Activated CD4-positive, CD25-positive, alpha-beta regulatory T cell treated with anti-CD3 and anti-CD28 coated beads, Interleukin-2, amount 50 U/mL, for 72 hours (primary cell): ENCODE measurements at places on chromosomes 5 and 9.

DNA sequence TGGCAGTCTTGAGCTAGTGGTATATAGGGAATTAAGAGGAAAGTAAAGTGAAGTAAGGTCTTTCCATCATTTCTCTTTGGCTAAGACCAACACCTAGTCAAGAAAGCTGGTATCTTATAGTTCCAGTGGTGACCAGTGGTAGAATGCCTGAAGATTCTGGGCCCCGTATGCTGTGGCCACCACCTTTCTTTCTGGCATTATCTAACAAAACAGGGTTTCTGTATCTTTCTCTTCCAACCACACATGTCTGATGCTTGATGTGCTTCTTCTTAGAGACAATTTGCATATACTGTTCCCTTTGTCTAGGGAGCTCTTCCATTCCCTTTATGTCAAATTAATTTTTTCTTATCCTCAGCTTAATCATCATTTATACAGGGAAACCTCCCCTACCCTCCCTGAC, 109.9 kb upstream of the SSBP2 start:
- no peak for DNase-seq

DNA sequence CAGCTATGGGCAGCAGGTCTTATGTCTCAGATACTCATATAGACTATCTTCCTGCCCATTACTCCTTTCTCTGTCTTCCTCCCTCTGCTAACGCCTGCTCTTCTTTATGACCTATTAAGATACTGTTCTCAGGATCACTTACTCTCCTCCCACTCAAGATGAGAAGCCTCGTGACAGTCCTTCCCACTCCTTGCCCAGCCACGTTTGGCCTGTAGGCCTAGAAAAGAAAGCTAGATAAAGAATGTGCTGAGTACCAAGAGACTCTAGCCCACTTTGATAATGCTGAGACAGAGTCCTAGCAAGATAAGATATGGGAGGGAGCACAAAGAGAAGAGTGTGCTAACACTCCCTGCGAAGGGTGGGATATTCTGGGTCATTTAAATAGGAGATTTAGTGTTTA, 6.8 kb upstream of the DENND4C start:
- no peak for DNase-seq

DNA sequence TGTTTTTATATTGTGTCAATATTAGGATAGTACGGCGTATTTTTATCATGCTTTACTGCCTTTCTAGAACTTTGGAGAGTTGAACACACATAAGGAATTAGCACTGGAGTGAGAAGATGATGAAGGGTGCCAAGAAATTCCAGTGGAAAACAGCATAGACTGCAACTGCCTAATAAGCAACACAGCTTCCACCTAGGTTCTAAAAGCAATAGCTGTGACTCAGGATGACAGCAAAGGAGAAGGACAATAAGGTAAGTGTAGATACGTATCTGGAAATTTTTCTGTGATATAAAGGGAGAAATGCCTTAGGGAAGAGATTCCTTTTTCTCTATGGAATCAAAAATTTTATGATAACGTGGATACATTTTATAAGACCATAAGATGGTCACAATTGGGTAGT, 7.4 kb downstream of the PTPRD start:
- DNase-seq: no peak

GRCh38 chr5:42877431-42877830, 65.7 kb upstream of the SELENOP start:
- DNase-seq: no peak

DNA sequence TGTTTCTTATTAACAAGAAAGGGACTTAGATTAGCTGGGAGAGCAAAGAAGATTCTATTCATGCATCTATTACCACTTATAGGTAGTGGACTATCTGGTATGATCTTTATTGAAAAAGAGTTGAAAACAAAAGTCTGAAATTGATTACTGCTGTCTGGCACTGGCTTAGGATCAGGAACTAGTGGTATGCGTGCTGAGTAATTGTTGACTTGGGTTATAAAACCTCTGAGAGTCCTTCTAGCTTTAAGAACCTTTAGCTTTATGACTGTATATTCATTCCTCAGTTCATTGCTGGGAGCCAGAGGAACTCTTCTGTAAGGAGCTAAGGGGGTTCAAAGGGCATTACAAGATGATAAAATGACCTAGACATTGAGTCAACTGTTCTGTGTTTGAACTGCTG, 7.6 kb downstream of the SLC1A1 start:
- DNase-seq: no peak

GRCh38 chr5:151002250-151002649, 18.1 kb upstream of the GPX3 start:
- DNase-seq: no peak

GRCh38 chr5:1346627-1347440, 1.9 kb upstream of the CLPTM1L start:
- DNase-seq: no peak

GRCh38 chr5:89343666-89344065, 460.7 kb upstream of the MEF2C start:
- no peak for DNase-seq

- DNase-seq: no peak
Measured at GRCh38 chr9:3526997-3527940, 1.5 kb upstream of the RFX3 start.

DNA sequence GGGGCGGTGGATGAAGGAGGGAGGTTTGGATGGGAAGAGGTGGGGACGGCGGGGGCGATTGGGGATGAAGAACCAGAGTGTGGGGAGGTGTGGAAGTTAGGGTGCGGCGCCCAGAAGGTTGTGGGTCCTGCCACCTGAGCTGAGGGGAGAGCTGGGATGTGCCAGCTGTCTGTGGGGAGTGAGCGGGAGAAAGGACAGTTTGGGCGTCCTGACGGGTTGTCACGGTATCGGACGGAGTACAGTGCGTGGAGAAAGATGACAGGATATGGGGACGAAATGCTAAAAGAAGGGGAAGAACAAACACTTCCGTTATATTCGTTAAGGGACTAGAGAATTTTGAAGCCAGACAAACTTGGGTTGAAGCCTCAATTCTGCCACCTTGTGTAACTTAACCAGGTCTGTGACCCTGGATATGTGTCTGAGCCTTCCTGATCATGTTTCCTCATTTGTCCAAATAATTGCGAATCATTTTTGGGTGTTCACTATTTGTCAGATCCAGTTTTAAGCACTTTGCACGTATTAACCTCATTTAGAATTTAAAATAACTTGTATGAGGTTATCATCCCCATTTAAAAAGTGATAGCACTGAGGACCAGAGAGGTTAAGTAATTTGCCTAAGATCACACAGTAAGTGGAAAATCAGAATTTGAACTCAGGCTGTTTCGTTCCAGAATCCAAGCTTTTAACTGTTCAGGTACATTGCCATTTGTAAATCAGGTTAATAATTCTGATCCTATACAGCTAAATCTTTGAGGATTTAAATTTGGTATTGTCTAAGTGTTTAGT, 689 bp downstream of the CNTRL start:
- no peak for DNase-seq

DNA sequence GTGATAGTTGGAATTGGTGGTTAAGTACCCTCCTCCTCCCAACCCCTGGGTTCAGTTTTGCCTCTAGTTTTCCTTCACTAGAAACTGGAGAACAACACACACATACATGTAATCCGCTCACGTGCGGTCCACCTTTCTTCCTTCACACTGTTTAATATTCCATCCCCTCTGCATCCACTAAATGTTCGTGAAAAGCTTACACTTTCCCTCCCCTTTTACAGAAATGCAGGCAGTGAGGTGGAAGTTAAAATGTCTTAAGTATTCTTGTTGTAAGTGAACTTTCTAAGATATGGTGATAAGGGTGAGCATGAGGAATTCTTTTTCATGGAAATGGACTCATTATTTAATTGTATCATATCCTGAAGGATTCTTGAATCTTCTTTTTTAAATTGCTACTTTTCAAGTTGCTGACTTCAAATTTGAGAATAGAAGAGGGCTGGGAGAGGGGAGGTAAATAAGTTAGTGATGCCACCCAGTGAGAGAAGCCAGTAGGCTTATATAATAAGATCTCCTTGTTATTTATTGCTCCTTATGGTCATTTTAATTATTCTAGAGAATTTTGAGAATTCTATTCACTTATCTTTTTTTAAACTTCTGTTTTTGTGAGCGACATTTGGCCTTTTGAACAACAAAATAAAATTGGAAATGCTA, 90.2 kb downstream of the TLE4 start:
- no peak for DNase-seq

GRCh38 chr5:35302544-35302943, 72.3 kb upstream of the PRLR start:
- no peak for DNase-seq

- no peak for DNase-seq
Measured at GRCh38 chr5:109170629-109171350, 239.0 kb downstream of the PJA2 start.

DNA sequence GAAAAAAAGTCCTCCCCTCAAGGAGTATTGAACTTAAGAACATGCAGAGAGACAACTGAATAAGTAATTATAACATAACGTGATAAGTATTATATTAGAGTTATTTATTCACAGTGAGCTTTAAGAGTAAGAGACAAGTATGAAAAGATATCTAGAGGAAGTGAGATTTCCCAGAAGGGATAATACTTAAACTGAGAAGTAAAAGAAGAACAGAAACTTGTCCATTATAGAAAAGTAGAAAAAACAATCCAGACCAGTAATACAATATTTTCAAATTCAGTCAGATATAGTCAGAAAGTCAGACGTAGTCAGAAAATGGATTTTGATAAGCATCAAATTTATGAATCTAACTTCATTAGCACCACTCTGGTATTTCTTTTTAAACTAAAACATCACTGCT, 613.0 kb upstream of the CCNG1 start:
- DNase-seq: no peak

GRCh38 chr5:135161221-135161620, 127.2 kb upstream of the PITX1 start:
- no peak for DNase-seq

DNA sequence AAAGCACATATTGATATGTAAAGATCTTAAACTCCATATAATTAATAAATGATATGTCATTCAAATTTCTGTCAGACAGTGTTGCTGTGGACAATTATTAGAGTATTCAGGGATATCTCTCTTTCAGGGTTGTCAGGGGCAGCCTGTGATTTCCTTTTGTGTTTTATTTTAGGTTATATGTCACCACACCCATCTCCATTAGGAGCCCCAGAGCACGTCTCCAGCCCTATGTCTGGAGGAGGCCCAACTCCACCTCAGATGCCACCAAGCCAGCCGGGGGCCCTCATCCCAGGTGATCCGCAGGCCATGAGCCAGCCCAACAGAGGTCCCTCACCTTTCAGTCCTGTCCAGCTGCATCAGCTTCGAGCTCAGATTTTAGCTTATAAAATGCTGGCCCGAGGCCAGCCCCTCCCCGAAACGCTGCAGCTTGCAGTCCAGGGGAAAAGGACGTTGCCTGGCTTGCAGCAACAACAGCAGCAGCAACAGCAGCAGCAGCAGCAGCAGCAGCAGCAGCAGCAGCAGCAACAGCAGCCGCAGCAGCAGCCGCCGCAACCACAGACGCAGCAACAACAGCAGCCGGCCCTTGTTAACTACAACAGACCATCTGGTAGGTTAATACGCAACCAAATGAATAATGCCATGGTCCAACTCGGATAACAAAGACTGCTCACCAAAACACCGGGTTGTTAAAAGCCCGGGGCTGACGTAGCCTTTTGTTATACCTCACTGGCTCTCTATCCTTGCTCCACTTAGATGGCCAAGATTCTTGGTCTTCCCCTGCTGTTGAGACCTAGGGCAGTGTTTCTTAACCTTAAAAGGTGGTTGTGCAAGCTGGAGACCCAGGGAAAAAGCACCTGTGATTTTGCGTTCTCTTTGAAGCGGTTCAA, 24.4 kb downstream of the SMARCA2 start:
- no peak for DNase-seq

- DNase-seq: no peak
Measured at GRCh38 chr5:142758062-142758795, 11.9 kb upstream of the ARHGAP26 start.

DNA sequence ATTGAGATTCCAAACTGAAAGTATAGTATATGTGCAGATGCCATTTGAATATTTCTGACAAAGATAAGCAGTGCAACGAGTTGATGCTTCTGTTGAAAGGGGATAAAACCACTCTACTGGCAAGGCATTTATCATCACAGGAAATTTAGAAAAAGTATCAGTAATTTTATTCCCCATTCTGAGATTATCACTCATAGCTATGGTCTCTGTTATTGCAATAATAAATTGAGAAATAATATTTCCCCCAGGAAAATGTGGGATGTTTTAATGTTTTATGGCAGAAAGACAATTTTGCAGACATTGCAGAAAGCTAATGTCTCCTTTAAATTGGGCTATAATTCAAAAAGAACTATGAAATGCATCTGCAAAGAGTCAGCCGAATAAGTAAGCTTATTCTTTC, 1612.7 kb upstream of the ACO1 start:
- no peak for DNase-seq

DNA sequence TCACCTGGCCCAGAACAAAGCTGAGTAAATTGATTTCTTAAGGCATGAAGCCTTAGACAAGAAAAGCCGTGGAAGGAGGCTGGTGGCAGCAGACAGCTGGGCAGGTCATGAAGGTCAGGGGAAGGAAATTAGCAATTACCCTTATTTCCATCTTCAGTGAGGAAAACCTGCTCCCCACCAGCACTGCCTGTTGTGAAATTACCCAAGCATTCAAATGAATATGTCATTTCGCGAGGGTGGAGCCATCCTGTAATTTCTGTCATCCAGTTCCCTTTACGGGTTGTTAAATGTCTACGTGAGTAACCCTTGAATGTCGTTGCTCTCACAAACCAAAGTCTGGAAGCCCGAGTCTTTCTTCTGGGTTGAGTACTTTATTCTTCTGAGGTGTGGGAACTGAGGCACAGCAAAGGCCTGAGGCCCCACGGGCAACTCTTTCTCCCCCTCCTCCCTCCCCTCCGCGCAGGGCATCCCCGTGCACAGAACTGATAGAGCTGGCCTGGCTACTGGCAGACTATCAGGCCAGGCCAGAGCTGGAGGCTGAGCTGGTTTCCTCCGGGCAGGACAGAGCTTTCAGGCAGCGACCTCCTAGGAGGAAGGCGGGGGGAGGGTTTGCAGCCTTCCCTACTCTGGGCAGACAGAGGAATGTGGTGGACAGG, 22.0 kb upstream of the AK3 start:
- DNase-seq: no peak

DNA sequence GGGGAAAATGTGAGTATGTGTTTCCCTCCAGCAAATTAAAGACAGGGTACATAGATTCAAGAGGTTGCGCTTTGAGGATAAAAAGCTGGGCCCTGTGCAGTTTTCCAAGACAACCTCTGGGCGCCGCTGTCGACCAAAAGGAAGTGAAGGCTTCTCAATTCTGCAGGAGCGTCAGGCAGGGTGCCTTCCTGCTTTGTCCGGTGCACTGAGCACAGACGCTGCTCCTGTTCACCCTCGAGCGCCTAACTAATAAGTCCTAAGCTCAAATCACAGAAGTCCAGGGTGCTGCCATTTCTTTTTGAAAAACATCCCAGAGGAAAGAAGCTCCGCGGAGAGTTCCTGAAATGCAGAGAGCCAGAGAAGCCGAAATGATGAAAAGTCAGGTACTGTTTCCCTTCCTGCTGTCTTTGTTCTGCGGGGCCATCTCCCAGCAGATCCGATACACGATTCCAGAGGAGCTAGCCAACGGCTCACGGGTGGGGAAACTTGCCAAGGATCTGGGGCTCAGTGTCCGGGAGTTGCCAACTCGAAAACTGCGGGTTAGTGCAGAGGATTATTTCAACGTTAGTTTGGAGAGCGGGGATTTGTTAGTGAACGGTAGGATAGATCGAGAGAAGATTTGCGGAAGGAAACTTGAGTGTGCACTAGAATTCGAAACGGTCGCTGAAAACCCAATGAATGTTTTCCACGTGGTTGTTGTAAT, at the start of gene PCDHGB1:
PCDHGB1 (plus strand) TSS at position 183 of the 703 bp plus-strand sequence; CDS start at position 345, 162 bp downstream.
- no peak for DNase-seq
